ENCODE measurements at places on chromosomes 13 and 19.

- no peak for DNase-seq
Observed at GRCh38 chr19:1276628-1277022, 1.3 kb downstream of the FAM174C start.

DNA sequence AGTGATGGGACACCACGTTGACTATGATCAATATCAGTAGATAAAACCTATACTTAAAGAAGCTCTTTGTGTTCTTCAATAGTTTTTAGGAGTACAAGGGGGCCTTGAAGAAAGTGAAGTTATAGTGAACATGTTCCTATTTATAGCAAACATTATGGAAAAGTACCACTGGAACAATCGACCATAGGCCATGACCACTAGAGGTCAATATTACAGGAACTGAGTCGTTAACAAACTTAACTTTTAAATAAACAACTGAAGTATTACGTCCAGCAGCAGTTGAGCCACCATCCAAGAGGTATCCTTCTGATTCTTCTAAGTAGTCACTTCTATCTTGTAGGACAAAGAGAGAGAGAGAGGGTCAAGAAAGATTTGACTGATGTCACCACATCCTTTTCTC, 391.0 kb upstream of the SLITRK5 start:
- DNase-seq: no peak

- DNase-seq: no peak
Observed at GRCh38 chr13:20801707-20802106, 27.9 kb upstream of the EEF1AKMT1 start.

GRCh38 chr13:38223089-38223488, 126.6 kb upstream of the UFM1 start:
- no peak for DNase-seq

DNA sequence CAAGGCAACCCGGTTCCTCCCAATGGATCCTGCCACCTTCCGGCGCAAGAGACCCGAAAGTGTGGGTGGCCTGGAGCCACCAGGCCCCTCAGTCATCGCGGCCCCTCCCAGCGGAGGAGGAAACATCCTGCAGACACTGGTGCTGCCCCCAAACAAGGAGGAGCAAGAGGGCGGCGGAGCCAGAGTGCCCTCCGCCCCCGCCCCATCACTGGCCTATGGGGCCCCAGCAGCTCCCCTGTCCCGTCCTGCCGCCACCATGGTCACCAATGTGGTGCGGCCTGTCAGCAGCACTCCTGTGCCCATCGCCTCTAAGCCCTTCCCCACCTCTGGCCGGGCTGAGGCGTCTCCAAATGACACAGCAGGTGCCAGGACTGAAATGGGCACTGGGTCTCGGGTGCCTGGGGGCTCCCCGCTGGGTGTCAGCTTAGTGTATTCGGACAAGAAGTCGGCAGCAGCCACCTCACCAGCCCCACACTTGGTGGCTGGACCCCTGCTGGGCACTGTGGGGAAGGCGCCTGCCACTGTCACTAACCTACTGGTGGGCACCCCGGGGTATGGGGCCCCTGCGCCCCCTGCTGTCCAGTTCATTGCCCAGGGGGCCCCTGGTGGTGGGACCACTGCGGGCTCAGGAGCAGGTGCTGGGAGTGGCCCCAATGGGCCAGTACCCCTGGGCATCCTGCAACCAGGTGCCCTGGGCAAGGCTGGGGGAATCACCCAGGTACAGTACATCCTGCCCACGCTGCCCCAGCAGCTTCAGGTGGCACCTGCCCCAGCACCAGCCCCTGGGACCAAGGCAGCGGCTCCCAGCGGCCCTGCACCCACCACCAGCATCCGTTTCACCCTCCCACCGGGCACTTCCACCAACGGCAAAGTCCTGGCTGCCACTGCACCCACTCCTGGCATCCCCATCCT, 11.2 kb upstream of the PRR19 start:
- DNase-seq: no peak

- DNase-seq: no peak
Observed at GRCh38 chr13:73367886-73368285, 309.1 kb downstream of the KLF5 start.

Data from right atrium auricular region (tissue), 2 donors.